ENCODE measurements at places on chromosomes 13 and 19.

DNA sequence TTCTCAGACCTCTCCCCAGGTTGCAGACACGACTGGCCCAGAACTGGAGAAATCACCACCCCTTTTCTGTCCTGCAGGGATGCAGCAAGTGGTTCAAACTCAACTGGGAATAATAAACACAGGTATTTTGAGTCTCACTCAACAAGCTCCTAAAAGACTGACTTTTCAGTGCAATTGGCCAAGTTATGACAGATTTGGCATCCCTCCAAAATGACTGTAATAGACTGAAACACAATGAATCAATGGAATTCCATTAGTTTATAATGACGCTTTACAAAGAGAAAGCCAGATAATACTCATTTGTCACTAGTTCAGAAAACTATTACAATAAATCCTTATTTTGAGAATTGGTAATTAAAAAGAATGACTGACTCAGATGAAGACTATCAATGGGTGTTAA is 38.1 kb downstream of the MIPEP start:
- peak; percentile 9 for DNase-seq

DNA sequence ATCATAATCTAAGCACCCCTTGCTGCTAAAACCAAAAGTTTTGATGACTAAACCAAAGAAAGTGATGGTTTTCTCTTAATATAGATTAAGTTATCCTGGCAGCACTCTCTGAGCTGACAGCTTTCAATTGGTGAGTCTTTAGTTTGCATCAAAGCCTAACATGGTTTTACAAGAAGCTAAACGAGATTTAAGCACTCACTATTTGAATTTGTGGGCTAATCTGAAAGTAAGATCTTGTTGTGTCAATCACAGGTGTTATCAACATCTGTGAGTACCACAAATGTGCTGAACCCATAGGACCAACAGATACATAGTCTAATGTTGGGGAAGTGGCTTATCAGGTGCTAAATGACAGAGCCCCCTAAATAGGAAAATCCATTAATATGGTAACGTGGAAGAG is 223.9 kb downstream of the LHFPL6 start:
- no peak for DNase-seq

DNA sequence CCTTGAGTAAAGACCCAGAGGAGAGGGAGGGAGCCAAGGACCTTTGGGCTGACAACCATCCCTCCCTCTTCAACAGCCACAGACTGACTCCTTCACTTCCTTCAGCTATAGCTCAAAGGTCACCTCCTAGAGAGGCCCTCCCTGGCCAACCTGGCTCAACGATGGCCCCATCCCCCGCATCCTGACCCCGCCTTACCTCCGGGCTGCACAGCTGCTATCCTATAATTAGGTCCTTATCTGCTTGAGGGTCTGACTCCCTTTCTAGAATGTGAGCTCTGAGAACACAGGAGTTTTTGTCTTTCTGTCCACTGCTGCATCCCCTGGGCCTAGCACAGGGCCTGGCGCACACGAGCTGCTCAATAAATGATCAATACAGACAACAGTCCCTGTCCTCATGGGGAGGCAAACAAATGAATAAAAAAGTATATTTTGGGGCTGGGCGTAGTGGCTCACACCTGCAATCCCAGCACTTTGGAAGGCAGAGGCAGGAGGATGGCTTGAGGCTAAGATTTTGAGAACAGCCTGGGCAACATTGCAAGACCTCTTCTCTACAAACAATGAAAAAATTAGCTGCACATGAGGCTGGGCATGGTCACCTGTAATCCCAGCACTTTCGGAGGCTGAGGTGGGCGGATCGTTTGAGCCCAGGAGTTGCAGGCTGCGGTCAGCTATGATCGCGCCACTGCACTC is 6.6 kb upstream of the LGALS4 start:
- no peak for DNase-seq

- no peak for DNase-seq
Observed at GRCh38 chr19:14772995-14773394, 5.4 kb downstream of the ADGRE2 start.

DNA sequence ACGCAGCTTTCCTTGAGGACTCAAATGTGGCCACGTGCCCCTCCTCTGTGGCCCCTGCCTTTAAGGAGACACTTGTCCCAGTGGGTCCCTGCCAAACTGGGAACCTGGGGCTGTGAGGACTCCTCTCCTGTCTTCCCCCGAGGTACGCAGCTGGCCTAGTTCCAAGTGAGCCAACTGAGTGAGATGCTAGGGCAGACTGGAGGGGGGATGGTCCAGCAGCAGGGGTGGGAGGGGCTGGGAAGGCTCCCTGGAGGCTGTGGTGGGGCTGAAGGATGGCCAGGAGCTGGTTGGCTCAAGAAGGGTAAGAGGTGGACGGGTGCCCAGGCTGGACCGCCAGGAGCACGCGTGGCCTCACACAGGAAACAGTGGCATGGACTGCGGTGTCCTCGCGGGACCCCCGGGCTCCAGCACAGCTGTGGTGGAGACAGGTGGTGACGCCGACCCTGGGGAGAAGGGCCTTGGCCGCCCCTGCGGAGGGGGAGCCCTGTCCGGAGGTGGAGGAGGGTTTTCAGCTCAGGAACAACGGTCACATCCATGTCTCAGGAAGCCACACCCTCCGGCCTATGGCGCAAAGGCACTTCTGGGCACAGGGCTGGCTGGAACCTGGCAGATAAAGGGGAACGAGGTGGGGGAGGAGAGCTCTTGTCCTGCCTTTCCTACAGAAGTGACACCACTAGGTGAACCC is 45.8 kb downstream of the MLLT1 start:
- no peak for DNase-seq

DNA sequence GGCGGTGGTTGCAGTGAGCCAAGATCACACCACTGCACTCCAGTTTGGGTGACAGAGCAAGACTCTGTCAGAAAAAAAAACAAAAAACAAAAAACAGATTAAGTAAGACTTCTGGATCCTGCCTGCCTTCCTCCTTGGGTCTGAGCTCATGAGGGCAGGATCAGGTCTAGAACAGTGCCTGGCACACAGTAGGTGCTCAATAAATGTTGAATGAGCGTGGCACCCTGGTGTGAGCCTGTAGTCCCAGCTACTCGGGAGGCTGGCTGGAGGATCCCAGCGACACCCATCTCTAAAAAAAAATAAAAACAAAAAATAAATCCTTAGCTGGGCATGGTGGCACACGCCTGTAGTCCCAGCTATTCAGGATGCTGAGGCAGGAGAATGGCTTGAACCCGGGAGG is 2.8 kb upstream of the CDC37 start:
- no peak for DNase-seq

DNA sequence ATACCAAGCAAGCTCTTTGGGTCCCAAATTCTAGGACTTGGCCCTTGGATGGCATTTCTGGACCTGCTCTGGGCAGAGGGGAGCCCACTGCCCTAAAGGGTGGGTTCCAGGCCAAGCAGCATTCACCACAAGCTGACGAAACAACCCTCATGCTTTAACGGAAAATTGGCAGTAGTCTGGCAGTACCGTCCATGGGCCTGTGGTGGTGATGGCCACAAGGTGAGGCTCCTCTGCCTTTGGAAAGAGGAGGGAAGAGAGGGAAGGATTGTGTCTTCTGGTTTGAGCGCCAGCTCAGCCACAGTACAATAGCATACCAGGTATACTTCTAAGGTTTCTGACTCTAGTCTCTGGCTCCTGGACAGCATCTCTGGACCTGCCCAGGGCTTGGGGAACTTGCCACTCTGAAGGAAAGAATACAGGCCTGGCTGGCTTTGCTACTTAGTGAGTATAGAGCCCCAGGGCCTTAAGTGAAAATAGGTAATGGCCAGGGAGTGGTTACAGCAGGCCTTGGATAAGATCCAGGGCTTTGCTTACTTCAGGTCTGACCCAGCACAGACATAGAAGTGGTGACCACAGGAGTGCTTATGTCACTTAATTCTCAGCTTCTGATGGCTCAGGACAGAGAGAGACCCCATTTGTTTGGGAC is 595.5 kb downstream of the LMO7 start:
- no peak for DNase-seq

DNA sequence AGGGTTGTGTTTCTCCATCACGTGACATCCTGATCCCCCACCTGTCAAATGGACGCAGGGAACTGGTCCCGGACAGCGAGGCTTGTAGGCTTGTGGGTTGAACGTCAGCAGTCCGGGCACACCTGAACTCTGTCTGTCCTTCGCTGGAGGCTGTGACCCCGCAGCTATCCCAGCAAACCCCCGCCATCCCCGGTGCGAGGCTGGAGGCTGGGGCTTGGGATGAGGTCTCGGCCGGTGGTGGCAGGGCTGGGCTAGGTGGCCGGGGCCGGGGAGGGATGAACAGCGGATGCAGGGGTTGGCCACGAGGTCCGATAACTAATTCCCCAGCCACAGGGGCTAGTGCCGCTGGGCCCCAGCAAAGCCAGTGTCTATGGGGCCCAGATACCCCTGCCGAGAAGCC is 8.8 kb downstream of the LSM7 start:
- no peak for DNase-seq

DNA sequence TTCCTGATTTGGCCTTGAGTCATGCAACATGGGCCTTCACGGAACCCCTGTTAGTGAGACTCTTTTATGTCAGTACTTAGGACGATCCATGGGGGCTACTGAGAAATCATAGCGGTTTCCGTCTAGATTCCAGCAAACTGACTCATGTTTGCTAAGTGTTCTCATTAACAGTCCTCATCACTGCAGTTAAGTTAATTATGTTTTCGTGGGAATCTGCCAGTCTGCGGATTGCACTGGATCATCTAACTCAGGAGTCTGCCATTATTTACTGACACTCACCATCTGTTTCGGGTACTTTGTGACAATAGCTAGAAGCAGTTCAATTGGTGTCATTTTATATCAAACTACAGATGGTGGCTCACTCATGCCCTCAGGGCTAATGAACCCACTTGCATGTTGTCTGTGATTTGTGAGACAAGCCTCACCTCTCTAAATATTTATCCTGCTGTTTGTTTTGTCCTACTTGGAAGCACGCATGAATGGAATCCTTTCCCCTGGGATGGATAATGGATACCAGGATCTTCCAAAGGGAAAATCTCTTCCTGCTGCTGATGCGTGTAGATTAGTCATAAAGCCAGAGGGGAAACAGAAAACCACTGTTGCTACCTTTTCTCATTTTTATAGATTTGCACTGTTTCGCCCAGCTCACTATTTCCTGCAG is 61.8 kb downstream of the RAB20 start:
- DNase-seq, result peak; percentile 67

DNA sequence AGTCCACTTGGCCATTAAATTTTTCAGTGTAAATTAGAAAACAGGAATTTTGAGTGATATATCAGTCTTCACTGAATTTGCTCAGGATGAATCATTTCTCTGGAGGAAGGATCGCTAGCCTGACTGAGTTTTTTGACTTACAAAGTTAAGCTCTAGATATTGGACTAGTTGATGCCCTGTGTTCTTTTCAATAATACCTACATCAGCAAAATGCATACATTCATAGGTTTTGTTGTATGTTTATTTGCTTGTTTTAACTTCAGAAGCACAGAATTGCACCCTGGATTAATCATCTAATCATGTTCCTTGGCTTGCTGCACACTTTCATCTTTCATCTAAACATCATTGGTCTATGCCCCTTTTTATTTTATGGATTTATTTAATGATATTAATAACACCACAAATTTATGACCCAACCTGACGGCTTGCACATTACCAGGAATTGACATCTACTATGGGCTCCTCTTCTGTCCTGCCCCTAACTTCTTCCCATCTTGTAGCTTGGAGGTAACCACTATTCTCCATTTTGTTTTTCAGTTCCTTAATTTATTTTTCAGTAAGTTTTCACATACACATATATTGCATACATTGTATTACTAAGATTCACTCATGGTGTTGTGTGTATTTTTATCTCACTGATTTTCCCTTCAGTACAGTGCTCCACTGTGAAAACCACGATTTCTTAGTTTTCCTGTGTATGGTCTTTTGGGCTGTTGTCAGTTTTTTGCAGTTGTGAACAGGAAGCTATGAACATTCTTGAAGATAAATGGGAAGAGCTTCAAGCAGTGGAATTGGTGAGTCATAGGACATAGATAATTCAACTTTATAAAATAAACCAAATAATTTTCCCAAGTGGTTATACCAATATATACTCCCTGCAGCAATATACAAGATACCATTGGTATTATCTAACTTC is 23.3 kb downstream of the COMMD6 start:
- DNase-seq, result no peak

GRCh38 chr19:6263735-6264444 is 15.9 kb downstream of the MLLT1 start:
- DNase-seq, result no peak

GRCh38 chr13:94109715-94110374 is 369.6 kb downstream of the DCT start:
- no peak for DNase-seq

- DNase-seq, result peak; percentile 15
Observed at GRCh38 chr13:30679483-30680330, 55.6 kb upstream of the ALOX5AP start.

DNA sequence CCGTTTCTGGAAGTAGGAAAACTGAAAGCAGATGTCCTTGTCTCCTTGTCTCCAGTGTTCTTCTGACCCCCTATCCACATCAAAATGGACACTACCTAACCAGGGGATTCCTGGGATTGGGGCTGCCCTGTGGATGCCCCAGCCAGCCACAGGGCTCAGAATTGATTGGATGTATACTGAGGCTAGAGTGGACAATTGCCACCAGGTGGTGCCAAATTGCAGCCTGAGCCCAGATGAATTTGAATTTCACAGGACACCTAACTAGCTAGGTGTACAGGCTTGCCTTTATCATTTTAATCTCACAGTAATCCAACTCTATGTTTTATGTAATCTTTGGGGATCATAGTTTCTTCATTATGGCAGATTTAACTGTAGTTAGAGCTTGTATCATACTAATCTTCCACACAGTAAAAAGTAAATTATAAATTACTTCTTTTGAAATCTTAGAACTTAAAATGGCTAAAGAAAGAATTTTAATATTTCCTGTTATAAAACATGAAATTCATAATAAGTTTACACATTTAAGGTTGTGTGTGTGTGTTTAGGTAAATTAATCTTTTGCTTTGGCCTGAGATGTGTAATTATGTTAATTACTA is 58.0 kb downstream of the PIBF1 start:
- DNase-seq, result peak; percentile 54

GRCh38 chr13:25827831-25828465 is 223.9 kb downstream of the SHISA2 start:
- no peak for DNase-seq

- no peak for DNase-seq
Observed at GRCh38 chr13:113274721-113275120, 22.3 kb upstream of the LAMP1 start.

GRCh38 chr19:1355568-1356507 is 27.9 kb upstream of the NDUFS7 start:
- no peak for DNase-seq

- DNase-seq, result no peak
Observed at GRCh38 chr13:52885141-52885540, 36.7 kb upstream of the PCDH8 start.

Measured in renal cortical epithelial cell (primary cell).